ENCODE measurements at places on chromosomes 3 and 15.
A peak's percentile ranks its signal among the peaks of the same experiment; 100 is the strongest.

GRCh38 chr3:143179603-143180002 is 60.0 kb downstream of the CHST2 start:
- H3K27ac ChIP-seq = no peak overlapping the region
- peaks cover 5% of the 10 kb centered on the region for H3K36me3 ChIP-seq
- peaks cover 15% of the 10 kb centered on the region for H3K4me1 ChIP-seq

- peaks cover 38% of the 10 kb centered on the region for H3K36me3 ChIP-seq
- DNase-seq = no peak
- no peak overlapping the region for H3K4me3 ChIP-seq
- H3K4me1 ChIP-seq = peaks cover 72% of the 10 kb centered on the region
- H3K27ac ChIP-seq = peak overlapping the region; percentile 73
Observed at GRCh38 chr3:94066506-94067500, 3.9 kb downstream of the NSUN3 start.

DNA sequence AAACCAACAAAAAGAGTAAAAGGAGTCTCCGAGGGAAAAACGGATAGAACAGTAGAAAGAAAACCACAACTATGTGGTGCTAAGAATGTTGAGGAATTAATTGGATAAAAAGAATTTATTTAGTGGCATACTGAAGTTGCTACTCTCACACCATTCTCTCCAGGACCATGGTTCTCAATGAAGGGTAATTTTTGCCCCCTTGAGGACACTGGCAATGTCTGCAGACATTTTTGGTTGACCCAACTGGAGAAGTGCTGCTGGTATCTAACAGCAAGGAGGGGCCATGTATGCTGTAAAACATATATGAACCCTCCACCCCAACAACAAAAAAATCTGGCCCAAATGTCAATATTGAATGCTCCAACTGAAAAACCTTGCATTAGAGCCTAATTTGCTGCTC is 85.9 kb upstream of the CSPG5 start:
- H3K27me3 ChIP-seq = no peaks in the 10 kb centered on the region
- peaks cover 18% of the 10 kb centered on the region for H3K36me3 ChIP-seq
- no peaks in the 10 kb centered on the region for H3K4me1 ChIP-seq
- no peak for DNase-seq

GRCh38 chr3:13419505-13420044 is 547 bp downstream of the NUP210 start:
- peaks cover 25% of the 10 kb centered on the region for H3K36me3 ChIP-seq
- DNase-seq = peak; percentile 56
- H3K4me3 ChIP-seq = peak overlapping the region; percentile 88
- no peaks in the 10 kb centered on the region for H3K27me3 ChIP-seq
- peaks cover 71% of the 10 kb centered on the region for H3K4me1 ChIP-seq

GRCh38 chr15:31402511-31403056 is 75.9 kb downstream of the KLF13 start:
- peaks cover 8% of the 10 kb centered on the region for H3K36me3 ChIP-seq
- H3K4me3 ChIP-seq = no peak overlapping the region
- H3K27ac ChIP-seq = no peak overlapping the region
- no peaks in the 10 kb centered on the region for H3K27me3 ChIP-seq
- peaks cover 54% of the 10 kb centered on the region for H3K4me1 ChIP-seq
- no peak for DNase-seq

Measured in activated T-helper 1 cell treated with anti-CD3 and anti-CD28 coated beads, Interleukin-12 subunit alpha, Interleukin-12 subunit beta, Interleukin-2, Interleukin-4 antibody, amounts not matched to agents 30 ng/mL and 10 ng/mL and 1 ng/mL, durations not matched to agents 14 hours and 24 hours and 36 hours (primary cell).